ENCODE measurements at places on chromosomes 2 and 18. TPM values are rescaled to one million over a fixed set of nuclear protein-coding genes. Genes with fewer than 3 reads are reported as not detected.

The COLEC11 gene
- 22.5 TPM for total RNA-seq

The C1QL2 gene
- total RNA-seq, result not detected

The M1AP gene
- total RNA-seq, result 4.5 TPM

DNA sequence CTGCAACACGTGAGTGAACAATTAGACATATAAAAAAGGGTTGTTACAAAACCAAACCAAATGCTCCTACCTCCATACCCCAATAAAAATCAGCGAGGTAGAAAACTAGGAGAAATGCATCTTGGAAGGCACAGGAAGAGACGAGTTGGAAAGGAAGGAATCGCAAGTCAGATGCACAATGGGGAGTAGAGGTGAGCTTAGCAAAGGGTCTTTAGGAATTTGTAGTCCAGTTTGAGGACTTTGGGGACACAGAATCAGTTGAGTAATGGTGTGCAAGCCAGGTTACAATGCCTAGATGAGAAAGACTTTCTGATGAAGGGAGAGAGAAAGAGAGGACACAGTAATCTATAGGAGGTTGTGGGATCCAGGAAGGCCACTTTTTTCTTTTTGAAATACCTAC is 35.7 kb downstream of the XRCC5 start:
- H3K27me3 ChIP-seq, result no peaks in the 10 kb centered on the region
- no peak overlapping the region for H3K27ac ChIP-seq
- DNase-seq, result no peak
- no peaks in the 10 kb centered on the region for H3K4me1 ChIP-seq
- H3K4me3 ChIP-seq, result no peak overlapping the region

DNA sequence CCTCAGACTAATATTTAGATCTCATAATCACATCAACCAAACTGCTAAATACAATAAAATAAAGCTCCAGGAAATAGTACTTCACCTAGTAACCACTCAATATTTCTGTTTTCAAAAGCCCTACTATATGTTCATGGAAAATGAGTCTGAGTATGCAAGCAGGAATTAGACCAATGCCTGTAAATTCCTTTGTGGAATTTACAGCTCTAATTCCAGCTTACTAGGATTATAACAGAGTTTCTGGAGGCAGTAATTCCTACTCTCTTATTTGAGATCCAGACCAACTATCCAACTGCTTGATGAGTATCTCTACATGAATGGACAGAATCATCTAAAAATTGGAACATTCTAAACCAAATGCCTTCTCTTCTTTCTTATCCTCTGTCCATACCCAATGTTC is 11.6 kb downstream of the CDKL4 start:
- no peaks in the 10 kb centered on the region for H3K36me3 ChIP-seq
- H3K4me1 ChIP-seq, result peaks cover 3% of the 10 kb centered on the region
- H3K27ac ChIP-seq, result no peak overlapping the region
- no peaks in the 10 kb centered on the region for H3K27me3 ChIP-seq

- no peaks in the 10 kb centered on the region for H3K27me3 ChIP-seq
- H3K36me3 ChIP-seq, result no peaks in the 10 kb centered on the region
- H3K27ac ChIP-seq, result peak overlapping the region; percentile 25
- H3K4me3 ChIP-seq, result peak overlapping the region; percentile 9
These were observed 105.8 kb downstream of the PLB1 start for GRCh38 chr2:28601616-28602015.

- H3K4me3 ChIP-seq, result no peak overlapping the region
- no peaks in the 10 kb centered on the region for H3K27me3 ChIP-seq
- DNase-seq, result no peak
- H3K4me1 ChIP-seq, result no peaks in the 10 kb centered on the region
These were observed 161.0 kb downstream of the ARHGAP15 start for GRCh38 chr2:143290221-143290620.

DNA sequence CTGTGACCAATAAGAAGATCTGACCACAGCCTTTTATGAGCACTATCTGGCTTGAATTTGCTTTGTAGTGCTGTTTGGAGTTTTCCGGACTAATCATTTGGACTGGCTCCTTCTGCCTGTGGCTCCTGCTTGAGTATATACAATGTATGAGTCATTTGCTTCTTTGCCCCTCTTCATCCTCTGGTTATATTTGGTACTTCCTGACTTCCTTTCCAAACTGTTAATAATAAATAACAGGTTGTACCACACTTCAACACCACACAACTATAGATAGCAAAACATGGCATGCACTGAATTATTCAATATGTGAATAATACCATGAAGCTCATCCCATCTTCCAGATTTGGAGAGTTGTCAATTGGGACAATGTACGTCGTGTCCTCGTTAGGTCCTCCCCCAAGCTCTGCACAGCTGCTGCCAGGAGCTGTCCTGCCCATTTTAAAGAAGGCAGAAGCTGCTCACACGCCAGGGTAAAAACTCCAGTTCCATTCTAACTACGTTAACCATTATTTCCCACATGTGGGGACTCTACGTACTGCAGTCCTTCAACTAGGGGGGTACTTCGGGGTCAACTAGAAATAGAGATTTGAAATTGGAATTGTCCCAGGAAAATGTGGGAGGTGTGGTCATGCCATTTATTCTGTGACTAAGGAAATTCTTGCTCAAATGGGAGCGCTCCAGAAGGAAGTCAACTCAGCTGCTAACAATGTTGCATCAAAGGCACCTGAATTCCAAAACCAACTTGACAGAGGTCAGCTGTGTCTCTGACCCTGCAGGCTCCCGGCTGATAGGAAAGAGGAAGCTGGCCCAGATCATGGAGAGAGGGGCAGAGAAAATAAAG is 38.1 kb downstream of the ST8SIA5 start:
- peaks cover 11% of the 10 kb centered on the region for H3K4me1 ChIP-seq
- H3K36me3 ChIP-seq, result no peaks in the 10 kb centered on the region
- no peaks in the 10 kb centered on the region for H3K27me3 ChIP-seq
- H3K4me3 ChIP-seq, result no peak overlapping the region
- H3K27ac ChIP-seq, result no peak overlapping the region

DNA sequence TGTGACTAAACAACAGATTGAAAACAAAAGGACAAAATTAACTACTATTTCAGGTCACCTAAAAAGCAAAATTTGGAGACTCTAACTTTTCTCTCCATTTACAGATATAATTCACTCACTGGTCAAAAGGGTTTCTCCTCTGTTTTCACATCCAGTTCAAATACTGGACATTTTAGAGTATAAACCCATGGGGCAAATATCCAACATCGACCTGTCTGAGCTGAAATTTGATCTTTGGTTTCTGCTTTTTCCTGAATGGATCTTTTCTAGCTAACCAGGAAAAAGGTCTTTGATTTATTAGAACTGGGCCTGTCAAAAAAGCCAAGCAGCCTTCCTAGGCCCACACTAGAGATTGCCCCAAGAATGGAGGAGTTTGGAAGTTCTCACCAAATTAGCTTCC is 69.3 kb upstream of the SATB2 start:
- H3K27me3 ChIP-seq, result no peaks in the 10 kb centered on the region
- H3K27ac ChIP-seq, result no peak overlapping the region
- H3K36me3 ChIP-seq, result no peaks in the 10 kb centered on the region

- no peak overlapping the region for H3K27ac ChIP-seq
- DNase-seq, result no peak
- H3K4me3 ChIP-seq, result no peak overlapping the region
- peaks cover 3% of the 10 kb centered on the region for H3K4me1 ChIP-seq
- peaks cover 10% of the 10 kb centered on the region for H3K36me3 ChIP-seq
These were observed 170.1 kb downstream of the UBR3 start for GRCh38 chr2:169997140-169997887.

DNA sequence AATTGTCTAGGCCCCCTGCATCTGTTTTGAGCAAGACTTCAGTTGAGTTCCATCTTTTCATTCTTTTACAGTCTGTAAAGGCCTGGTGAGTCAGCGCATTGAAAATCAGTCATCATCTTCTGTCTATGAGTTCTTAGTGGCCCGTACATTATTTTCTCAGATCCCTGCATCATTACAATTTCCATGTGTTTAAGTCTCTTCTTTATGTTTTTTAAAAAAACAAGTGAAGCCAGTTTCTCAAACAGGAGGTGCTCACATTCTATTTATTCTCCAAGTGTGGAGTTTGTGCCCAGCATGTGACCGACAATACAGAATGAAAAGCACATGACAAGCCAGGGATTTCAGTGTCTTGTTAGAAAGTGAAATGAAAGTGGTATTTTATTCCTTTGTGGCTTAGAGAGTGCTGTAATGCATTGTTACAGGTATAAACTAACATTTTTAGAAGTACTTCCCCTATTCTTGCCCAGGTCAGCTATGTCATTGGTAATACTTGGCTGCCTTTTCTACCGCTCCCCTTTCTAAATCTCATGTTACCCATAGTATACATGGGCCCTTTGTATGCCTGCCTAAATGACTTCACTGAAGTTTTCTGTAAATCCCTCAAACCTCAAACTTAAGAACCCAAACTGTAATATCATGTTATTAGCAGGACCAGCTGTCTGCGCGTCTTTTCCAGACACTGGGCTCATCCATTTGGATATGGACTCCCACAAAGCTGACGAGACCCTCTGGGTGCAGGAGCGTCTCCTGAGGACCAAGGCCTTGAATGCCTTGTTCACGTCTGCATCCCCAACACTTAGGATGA is 67.6 kb downstream of the FEZ2 start:
- H3K27me3 ChIP-seq, result no peaks in the 10 kb centered on the region
- no peak overlapping the region for H3K4me3 ChIP-seq
- peaks cover 7% of the 10 kb centered on the region for H3K36me3 ChIP-seq
- DNase-seq, result no peak
- H3K27ac ChIP-seq, result peak overlapping the region; percentile 65
- peaks cover 19% of the 10 kb centered on the region for H3K4me1 ChIP-seq

DNA sequence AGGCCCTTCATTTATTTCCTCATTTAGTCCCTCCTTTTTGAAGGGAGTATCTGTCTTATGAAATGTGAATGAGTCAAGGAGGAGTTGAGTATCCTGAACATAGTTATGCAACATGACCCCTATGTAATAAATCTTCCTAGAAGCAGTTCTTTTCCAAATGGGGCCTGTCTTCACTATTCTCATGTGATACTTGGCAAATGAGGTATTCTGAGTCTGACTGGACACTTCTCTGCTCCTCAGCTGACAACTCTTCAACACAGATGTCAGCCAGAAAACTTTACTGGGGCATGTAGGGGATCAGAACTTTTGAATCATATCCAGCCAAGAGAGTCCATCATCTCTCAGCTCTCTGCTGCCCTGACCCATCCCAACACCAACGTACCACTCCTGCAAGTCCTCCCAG is 291.6 kb downstream of the ZNF385B start:
- no peak overlapping the region for H3K4me3 ChIP-seq
- peaks cover 6% of the 10 kb centered on the region for H3K4me1 ChIP-seq
- DNase-seq, result no peak
- H3K27ac ChIP-seq, result no peak overlapping the region

GRCh38 chr18:51811883-51812282 is 528.1 kb upstream of the DCC start:
- DNase-seq, result no peak
- H3K4me1 ChIP-seq, result no peaks in the 10 kb centered on the region
- no peak overlapping the region for H3K27ac ChIP-seq
- no peaks in the 10 kb centered on the region for H3K27me3 ChIP-seq
- H3K36me3 ChIP-seq, result no peaks in the 10 kb centered on the region
- no peak overlapping the region for H3K4me3 ChIP-seq

- H3K36me3 ChIP-seq, result no peaks in the 10 kb centered on the region
- H3K27me3 ChIP-seq, result no peaks in the 10 kb centered on the region
- peak overlapping the region; percentile 75 for H3K27ac ChIP-seq
- peaks cover 54% of the 10 kb centered on the region for H3K4me1 ChIP-seq
These were observed 25.4 kb upstream of the RHOB start for GRCh38 chr2:20421336-20421987.

Data from thoracic aorta (tissue), 2 donors.